Ovary (tissue), 10 donors: ENCODE measurements at places on chromosomes 16 and 17. TPM values are rescaled to one million over a fixed set of nuclear protein-coding genes. Genes with fewer than 3 reads are reported as not detected.

CMTM4 gene
- polyA plus RNA-seq, result 5.4 TPM

TBC1D3C gene
- polyA plus RNA-seq, result not detected

GABARAP gene
- 1,518 TPM for polyA plus RNA-seq

PRR15L gene
- polyA plus RNA-seq, result 0.35 TPM

KRTAP2-1 gene
- polyA plus RNA-seq, result not detected

SAMD14 gene
- polyA plus RNA-seq, result 2.2 TPM

CLEC10A gene
- 3.5 TPM for polyA plus RNA-seq

SLC38A8 gene
- not detected for polyA plus RNA-seq

KCNAB3 gene
- polyA plus RNA-seq, result 3.9 TPM

MMP2 gene
- 483 TPM for polyA plus RNA-seq

GRAP gene
- polyA plus RNA-seq, result 1.9 TPM

CSH2 gene
- polyA plus RNA-seq, result not detected

GLP2R gene
- polyA plus RNA-seq, result 0.50 TPM

PPY gene
- polyA plus RNA-seq, result not detected

ASGR1 gene
- 1.3 TPM for polyA plus RNA-seq

EPN3 gene
- 7.3 TPM for polyA plus RNA-seq

P2RX5 gene
- polyA plus RNA-seq, result 0.23 TPM

PLA2G10 gene
- polyA plus RNA-seq, result not detected

ITGAD gene
- 2.7 TPM for polyA plus RNA-seq

FLYWCH1 gene
- 37.2 TPM for polyA plus RNA-seq

DNAAF8 gene
- 1.2 TPM for polyA plus RNA-seq

- no peak for DNase-seq
Measured at GRCh38 chr16:86288716-86289294, 221.5 kb upstream of the FOXF1 start.

GRCh38 chr16:81539009-81539758 is 94.6 kb downstream of the CMIP start:
- DNase-seq, result no peak

DNA sequence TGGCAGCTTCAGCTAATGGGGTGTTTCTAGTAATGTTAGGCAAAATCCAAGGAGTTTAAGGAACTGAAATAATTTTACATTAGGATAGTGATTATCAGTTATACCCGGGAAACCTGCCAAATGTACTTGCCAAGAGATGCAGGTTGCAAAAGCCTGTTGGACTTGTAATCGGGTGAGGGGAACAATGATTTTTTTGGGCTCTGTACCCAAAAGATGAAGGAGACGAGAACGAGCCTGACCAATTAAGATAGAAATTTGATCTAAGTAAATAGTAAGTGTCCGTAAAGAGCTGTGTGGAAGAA is 56.3 kb upstream of the ARL4D start:
- no peak for DNase-seq

GRCh38 chr17:70525961-70526360 is 356.6 kb downstream of the KCNJ2 start:
- DNase-seq, result no peak

DNA sequence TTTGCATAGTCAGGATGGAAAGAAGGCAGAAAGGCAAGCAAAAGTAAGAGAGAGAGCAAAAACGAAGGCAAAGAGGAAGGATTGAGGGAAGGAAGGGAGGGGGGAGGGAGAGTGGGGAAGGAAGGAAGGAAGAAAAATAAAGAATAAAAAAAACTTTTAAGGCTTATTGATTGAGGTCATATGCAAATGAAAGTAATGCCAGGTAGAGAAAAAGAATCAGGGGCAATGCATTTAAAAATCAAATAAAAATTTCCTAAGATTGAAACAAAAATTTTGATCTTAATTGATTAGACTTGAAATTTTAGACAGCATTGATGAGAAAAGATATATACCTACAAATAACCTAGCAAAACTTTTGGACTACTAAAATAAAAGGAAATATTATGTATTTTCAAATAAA is 153.9 kb upstream of the KIF2B start:
- no peak for DNase-seq

GRCh38 chr17:75610103-75610984 is 22.7 kb downstream of the MYO15B start:
- no peak for DNase-seq

GRCh38 chr16:65116216-65116615 is 5.6 kb downstream of the CDH11 start:
- DNase-seq, result no peak

DNA sequence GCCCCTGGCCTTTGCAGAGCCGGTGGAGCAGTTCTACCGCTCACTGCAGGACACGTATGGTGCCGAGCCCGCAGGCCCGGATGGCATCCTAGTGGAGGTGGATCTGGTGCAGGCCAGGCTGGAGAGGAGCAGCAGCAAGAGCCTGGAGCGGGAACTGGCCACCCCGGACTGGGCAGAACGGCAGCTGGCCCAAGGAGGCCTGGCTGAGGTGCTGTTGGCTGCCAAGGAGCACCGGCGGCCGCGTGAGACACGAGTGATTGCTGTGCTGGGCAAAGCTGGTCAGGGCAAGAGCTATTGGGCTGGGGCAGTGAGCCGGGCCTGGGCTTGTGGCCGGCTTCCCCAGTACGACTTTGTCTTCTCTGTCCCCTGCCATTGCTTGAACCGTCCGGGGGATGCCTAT is 29.5 kb downstream of the CIITA start:
- DNase-seq, result no peak

GRCh38 chr16:59848296-59848695 is 1114.2 kb upstream of the GOT2 start:
- DNase-seq, result no peak

GRCh38 chr16:3321816-3322215 is 16.5 kb downstream of the ZNF75A start:
- no peak for DNase-seq

DNA sequence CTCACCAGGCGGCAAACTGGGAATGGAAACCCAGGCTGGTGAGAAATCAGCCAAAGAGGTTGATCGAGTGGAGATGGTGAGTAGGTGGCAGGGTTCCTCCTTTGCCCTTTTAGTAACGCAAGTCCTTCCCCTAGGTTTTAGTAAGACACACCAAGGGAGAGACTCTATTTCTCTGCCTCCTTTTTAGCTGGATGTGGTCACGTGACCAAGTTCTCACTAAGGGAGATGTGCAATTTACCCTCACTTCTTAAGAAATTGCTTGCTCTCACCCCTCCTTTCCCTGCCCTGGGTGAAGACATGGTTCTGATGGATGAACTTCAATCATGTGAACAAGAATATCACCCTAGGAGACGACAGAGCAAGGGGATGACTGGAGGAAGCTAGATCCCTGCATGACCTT is 99.8 kb upstream of the FOXF1 start:
- DNase-seq, result no peak

DNA sequence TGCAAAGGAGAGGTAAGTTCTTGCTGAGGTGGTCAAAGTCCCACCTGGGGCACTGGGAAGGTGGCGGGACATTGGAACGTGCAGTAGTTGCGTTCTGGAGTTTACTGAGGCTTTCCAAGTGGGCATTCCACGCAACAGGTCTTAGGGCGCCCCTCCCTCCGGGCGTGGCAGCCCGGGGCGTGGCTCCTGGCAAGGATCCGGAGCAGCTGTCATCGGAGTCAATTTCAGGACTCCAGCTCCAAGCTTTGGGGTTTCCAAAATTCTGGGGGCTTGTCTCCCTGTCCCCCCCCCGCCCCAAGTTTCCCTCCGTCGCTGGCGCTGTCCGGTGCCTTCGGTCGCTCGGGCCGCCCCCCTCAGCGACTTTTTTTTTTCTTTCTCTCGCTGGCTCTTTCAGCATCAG is 43.1 kb upstream of the AMZ2 start:
- no peak for DNase-seq

GRCh38 chr17:79557276-79558090 is 53.4 kb downstream of the RBFOX3 start:
- DNase-seq, result no peak

DNA sequence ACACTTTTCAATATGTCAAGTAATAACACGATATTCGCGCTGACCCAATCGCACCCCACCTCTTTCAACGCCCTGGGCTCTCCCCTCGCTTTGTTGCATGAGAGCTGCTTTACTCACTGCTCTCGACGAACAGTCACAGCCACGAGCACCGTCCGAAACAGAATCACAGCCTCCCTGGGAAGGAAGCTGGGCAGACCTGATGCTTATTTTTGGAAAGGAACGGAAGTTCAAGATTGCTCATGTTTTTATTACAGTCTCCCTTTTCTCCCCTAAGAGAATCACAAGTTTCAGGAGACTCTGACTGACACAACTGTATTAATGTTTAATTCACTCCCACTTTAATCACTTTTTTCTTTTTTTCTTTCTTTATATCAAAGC is 67.8 kb downstream of the ANKRD11 start:
- no peak for DNase-seq

- DNase-seq, result no peak
Measured at GRCh38 chr16:88754912-88755744, 29.9 kb downstream of the PIEZO1 start.

DNA sequence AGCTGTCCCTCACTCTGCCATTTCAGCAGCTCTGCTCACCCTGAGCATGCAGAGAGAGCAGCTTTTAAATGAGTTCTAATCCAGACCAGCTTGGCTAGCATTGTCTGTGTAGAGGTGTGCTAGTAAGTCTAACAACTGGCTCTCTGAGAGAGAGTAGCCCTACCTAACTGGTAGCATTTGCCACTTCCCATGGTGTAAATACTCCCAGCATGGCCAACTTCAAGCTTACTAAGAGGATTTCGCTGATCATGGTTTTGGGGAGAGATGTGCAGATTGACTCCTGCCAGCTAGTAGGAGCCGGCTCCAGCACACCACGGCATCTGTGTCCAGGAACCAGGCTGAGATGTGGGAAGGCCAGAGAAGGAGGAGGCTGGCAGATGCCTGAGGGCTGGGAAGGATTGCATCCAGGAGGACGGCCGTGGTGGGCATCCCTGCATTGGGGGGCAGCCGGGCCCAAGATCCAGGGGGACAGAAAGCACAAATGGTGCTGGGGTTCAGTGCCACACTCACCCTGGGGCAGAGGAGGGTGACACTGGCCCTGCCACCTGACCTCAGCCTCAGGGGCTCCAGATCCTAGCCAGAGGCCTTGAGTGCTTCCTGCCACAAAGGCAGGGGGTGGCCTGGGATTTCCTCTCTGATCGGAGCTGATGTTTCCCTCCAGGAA is 394.9 kb upstream of the TNRC6C start:
- DNase-seq, result no peak

GRCh38 chr16:85166699-85167588 is 54.7 kb upstream of the CIBAR2 start:
- DNase-seq, result no peak

DNA sequence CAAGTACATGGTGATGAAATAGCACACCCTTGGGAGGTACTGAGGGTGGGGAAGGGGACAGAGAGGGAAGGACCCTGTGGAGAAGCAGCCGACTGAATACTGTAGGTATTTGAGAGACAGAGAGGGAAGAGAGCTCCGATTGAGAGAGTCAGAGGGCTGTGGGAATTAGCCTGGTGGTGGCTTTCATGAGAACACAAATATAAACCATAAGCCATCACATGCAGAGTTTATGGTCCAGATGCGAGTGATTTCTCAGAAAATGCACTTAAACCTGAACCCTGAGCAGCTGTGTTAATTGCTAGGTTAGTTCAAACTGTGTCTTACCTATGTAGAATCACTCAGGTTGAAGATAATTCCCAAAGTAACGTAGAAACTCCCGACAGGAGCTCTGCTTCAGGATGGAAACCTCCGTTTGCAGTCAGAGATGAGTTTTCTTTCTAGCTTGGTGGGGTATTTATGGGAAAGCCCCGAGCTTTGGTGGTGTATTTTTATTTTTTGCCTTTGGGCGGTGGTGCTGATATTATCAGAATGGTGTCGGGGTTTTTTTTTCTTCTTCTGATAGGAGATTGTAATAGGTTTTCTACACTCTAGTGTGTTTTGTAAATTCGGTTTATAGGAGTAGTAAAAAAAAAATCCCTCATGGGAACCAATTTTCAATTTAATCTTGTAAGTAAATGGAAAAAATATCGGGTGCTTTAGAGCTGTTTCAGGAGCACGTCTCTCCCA is 184.9 kb upstream of the CACNG5 start:
- DNase-seq, result no peak

DNA sequence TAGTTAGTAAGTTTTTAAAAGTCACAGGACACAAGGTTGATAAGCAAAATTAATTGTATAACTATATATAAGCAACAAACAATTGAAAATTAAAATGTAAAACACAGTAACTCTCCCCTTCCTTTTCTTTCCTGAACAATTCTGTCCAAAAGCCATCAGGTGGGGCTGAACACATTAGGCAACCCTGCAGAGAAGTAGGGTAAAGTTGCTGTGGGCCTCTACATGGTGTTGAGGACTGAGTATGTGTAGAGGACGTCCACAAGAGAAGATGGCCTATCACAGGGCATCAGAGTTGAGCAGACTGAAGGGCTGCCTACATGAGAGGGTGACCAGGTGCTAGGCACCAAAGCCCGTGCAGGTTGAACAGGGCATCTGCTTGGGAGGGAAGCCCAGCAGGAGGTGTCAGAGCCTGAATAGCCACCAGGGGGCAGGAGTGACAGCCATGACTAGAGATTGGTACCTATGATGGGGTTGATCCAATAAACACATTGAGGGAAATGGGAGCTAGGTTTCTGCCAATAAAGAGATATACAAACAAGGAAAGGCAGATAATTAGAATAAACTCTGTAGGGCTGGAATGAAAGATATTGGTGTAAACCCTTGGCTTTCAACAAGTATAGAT is 415.1 kb downstream of the NPIPA8 start:
- DNase-seq, result no peak

DNA sequence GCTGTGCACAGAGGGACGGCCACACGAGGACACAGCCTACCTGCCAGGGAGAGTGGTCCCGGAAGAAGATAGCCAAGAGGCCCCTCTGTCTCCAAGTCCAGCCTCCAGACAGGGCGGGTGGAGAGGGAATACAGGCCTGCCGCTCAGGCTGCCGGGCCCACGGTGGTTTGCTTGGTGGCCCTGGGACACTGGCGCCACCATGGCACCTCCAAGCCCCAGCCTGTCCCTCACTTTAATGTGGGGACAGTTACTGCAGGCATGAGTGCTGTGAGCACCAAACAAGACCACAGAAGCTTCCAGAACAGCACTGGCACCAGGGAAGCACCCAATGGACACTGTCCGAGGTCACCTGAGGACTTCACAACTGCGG is 22.0 kb upstream of the CHMP6 start:
- no peak for DNase-seq

DNA sequence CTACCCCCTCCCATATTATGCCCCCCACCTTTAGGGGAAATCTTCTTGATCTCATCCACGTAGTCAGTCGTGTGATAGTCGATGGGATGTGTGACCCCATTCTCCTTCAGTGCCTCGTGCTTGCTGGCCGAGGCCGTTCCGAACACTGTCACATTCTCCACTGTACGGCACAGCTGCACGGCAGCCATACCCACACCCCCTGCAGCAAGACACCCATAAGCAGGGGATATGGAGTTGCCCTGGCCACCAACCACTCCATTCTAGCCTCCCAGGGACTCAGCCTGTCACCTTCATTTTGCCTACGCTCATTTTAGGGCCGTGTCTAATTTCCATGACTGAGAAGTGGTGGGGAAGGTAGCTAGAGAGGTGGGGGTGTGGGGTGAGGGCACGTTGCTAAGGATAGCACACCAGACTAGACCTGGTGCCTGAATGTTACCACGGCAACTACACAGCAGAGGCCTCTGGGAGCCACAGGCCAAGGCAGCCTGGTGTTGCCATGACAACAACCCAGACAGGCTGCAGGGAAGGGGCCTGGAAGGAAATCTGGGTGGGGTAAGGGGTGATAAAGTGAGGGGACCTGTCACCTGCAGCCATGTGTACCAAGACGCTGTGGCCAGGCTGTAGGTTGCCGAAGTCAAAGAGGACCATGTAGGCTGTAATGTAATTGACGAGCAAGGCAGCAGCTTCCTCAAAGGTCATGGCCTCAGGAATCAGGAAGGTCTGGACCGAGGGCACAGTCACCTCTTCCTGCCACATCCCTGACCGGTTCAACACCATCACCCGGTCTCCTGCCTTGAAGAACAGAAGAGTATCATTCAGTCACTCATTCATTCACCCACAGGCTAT is 4.0 kb downstream of the VAT1 start:
- DNase-seq, result no peak
